Fibroblast of pulmonary artery (primary cell): ENCODE measurements at places on chromosomes 11 and 22.

- peak; percentile 27 for DNase-seq
These were observed 5.3 kb downstream of the CASP12 start for GRCh38 chr11:104892723-104893511.

- DNase-seq: no peak
These were observed 17.2 kb upstream of the TSKU start for GRCh38 chr11:76765863-76766350.

GRCh38 chr11:119550053-119550752 is 127.2 kb upstream of the THY1 start:
- no peak for DNase-seq

- DNase-seq: no peak
These were observed 122.5 kb downstream of the APIP start for GRCh38 chr11:34793666-34794065.

- no peak for DNase-seq
These were observed 8.9 kb downstream of the ZNRF3 start for GRCh38 chr22:28892175-28892731.

DNA sequence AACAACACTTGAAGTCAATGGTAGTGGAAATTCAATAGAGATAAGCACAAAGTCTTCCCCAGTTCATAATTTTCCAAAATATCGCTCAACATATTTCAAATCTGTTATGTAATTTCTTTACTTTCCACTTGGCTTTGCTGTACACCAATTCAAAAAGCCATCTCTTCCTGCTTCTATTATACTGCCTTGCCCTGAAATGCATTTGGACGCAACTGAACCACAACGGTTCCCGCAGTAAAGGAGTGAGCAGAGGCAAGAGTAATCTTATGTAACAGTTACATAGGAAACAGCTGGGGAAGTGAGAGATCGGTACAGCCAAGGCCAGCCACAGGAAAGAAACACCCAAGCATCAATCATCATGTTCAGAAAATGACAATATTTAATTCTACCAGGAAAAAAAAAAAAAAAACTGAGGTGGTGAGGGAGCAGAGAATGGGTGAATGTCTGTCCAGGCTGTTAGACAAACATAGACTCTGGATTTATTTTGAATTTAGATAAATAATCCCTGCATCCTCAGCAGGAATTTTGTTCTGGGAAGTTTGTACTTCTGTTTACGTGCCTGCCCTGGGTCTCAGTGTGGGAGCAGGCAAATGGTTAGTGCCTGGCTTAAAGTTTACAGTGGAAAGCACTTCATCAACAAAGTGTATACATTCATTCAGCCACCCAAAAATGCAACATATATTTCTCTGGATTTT is 392.2 kb downstream of the ETS1 start:
- DNase-seq: peak; percentile 58

DNA sequence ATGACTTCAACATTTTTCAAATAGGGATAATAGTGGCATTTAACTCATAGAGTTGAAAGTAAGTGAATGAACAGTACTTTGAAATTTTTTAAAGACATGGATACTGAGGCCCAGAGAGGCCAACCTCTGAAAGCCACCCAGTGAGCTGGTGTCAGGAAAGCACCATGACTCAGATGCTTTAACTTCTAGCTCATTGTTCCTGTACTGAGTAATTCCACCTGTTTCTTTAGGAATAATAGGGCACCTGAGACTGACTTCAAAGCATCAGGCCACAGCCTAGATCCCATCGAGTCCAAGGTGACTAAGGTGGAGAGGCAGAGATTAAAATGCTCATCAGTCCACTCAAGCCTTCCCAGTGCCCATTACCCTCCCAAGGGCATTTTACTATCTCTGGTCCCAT is 491.8 kb upstream of the TENM4 start:
- DNase-seq: no peak

- DNase-seq: no peak
These were observed 53.9 kb downstream of the NCAM1 start for GRCh38 chr11:113015098-113015455.

DNA sequence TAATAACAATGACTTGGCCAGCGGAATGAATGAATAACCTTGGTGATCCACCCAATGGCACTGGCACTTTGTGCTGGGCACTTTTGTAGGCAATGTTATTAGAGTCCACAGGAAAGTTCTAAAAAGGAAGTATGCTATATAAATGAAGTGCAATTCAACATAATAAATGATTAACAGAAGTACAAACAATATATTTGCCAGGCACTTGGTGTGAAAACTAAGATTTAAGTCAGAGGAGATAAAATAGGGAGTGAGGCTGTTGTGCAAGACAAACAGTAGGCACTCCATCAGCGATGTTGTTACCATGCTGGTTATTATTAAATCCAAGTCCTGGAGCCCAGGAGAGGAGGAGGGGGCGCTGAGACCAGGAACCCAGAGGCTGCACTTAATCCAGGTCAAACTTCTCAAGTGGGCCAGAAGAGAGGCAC is 173.8 kb downstream of the LARGE1 start:
- no peak for DNase-seq

DNA sequence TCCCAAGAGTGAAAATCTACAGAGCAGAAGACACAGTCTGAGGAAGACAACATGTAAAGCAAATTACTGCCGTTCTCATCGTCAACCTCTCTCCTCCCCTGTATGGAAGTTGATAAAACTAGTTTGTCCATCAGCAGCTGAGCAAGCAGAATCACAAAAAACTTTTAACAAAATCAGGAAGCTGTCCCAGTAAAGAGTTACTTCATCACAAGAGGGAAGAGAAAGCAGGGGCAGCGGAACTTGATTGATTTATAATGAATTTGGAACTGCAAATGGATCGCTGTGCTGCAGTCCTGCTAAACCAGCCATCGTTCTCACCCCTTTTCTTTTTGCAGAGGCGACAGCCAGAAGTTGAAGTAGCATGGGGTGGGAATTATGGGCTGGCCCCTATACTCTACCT is 13.7 kb upstream of the UCP3 start:
- DNase-seq: no peak

DNA sequence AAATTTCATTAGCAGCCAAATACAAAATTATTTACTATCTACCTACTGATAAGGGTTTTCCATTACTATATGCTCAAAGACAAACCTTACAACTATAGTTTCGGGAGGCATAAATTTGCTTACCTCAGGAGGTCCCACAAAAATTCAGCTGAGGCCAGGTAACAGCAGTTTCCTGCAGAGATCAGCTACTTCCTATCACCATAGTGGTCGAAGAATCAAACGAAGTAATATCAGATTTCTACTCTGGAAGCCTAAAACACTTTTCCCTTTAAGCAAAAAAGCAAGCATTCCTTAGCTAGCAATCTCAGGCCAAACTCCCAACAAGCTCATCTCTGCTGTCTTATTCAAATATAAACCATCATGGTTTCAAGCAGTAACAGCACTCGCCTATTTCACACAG is 3.1 kb downstream of the NAP1L4 start:
- no peak for DNase-seq

- DNase-seq: no peak
These were observed 7.1 kb downstream of the DCPS start for GRCh38 chr11:126310992-126311310.

- no peak for DNase-seq
These were observed 56.9 kb upstream of the CADM1 start for GRCh38 chr11:115561116-115561515.
